ENCODE measurements at places on chromosomes 13 and 19. TPM values are rescaled to one million over a fixed set of nuclear protein-coding genes. Genes with fewer than 3 reads are reported as not detected.

- no peaks in the 10 kb centered on the region for H3K36me3 ChIP-seq
- H3K27ac ChIP-seq = no peak overlapping the region
- no peaks in the 10 kb centered on the region for H3K27me3 ChIP-seq
- no peaks in the 10 kb centered on the region for H3K4me1 ChIP-seq
Observed at GRCh38 chr13:87052731-87053130, 618.4 kb upstream of the SLITRK5 start.

GRCh38 chr13:94660695-94661326, 51.5 kb downstream of the SOX21 start:
- no peak for DNase-seq
- H3K36me3 ChIP-seq = no peaks in the 10 kb centered on the region
- no peaks in the 10 kb centered on the region for H3K4me1 ChIP-seq

DNA sequence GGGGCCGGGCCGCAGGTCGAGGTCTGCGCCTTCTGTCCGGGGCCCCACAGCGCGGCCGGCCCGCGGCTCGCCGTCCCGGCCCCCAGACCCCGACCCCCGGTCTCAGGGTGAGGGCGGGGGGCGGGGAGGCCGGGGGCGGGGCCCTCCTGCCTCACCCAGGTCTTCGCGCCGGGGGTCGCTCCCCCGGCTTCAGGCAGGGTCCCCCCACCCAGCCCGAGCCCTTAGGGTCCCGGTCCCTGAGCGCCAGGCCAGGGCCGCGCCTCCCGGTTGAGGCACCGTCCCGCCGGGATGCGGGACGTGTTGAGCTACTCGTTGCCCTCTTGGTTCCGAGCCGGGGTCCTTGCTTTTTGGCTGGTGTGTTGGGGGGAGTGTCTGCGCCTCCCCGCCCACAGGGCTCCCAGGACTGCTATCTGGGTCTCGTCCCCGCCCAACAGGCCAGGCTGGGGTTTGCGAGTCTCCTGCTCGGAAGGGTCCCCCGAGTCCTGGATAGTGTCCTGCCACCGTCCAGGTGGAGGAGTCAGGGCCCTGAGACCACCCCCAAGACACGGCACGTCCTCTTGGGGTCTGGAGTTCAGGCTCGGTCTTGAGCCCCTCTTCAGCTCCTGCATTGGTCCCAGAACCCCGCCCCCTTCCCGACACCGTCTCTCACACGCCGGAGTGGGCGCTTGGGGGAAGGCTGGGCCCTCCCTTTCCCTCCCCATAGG, 452 bp downstream of the PIAS4 start:
- DNase-seq = peak; percentile 69
- peak overlapping the region; percentile 93 for H3K4me3 ChIP-seq
- H3K27me3 ChIP-seq = no peaks in the 10 kb centered on the region
- peaks cover 2% of the 10 kb centered on the region for H3K36me3 ChIP-seq
- H3K4me1 ChIP-seq = peaks cover 33% of the 10 kb centered on the region
- H3K27ac ChIP-seq = peak overlapping the region; percentile 81

DNA sequence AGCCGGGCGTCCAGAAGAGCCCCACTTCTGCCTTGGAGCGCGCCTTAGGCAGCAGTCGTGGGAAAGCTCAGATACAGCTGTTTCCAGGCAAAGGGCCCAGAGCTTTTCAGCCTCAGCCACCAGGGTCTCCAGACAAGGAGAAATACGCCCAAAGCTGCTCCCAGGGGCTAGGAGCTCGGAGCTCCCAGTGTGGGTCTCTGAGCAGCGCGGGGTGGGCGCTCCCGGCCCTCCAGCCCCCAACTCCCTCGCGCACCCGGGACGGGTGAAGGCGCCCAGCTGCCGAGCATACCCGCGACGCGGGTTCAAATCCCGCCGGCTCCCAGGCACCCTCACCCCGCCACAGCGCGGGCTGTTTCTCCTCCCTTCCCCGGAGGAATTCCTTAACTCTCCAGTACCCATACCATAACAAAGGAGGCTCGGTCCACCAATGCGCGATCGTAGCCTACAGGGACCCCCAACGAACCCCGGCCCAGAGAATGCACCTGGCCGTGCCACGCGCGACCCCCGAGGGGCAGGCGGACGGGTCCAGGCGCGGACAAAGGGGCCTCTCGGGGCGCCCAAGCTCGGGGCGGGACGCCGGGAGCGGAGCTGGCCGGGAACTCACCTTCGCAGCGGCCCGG, 507 bp downstream of the COL4A1 start:
- peak overlapping the region; percentile 71 for H3K4me3 ChIP-seq
- H3K4me1 ChIP-seq = peaks cover 28% of the 10 kb centered on the region

- no peak overlapping the region for H3K4me3 ChIP-seq
- H3K27me3 ChIP-seq = no peaks in the 10 kb centered on the region
- H3K36me3 ChIP-seq = no peaks in the 10 kb centered on the region
- H3K27ac ChIP-seq = no peak overlapping the region
- DNase-seq = no peak
- H3K4me1 ChIP-seq = no peaks in the 10 kb centered on the region
Observed at GRCh38 chr19:40314656-40315055, 29.5 kb upstream of the AKT2 start.

GRCh38 chr13:25973576-25973975, 78.2 kb downstream of the SHISA2 start:
- H3K36me3 ChIP-seq = no peaks in the 10 kb centered on the region
- H3K4me1 ChIP-seq = no peaks in the 10 kb centered on the region
- no peak overlapping the region for H3K4me3 ChIP-seq
- DNase-seq = no peak
- H3K27ac ChIP-seq = no peak overlapping the region
- H3K27me3 ChIP-seq = no peaks in the 10 kb centered on the region

- H3K4me3 ChIP-seq = no peak overlapping the region
- peaks cover 7% of the 10 kb centered on the region for H3K4me1 ChIP-seq
- H3K27ac ChIP-seq = no peak overlapping the region
- no peak for DNase-seq
- H3K27me3 ChIP-seq = no peaks in the 10 kb centered on the region
Observed at GRCh38 chr19:35362261-35363000, 4.2 kb downstream of the FFAR3 start.

- no peak overlapping the region for H3K4me3 ChIP-seq
- H3K4me1 ChIP-seq = peaks cover 10% of the 10 kb centered on the region
- no peak for DNase-seq
- no peak overlapping the region for H3K27ac ChIP-seq
Observed at GRCh38 chr13:106507560-106508274, 27.7 kb downstream of the EFNB2 start.

GRCh38 chr13:25213715-25214114, 41.6 kb upstream of the AMER2 start:
- no peaks in the 10 kb centered on the region for H3K4me1 ChIP-seq
- no peak overlapping the region for H3K27ac ChIP-seq
- no peaks in the 10 kb centered on the region for H3K27me3 ChIP-seq
- no peak for DNase-seq
- no peaks in the 10 kb centered on the region for H3K36me3 ChIP-seq
- H3K4me3 ChIP-seq = no peak overlapping the region

GRCh38 chr13:51342706-51343105, 3.2 kb downstream of the SERPINE3 start:
- DNase-seq = no peak
- no peaks in the 10 kb centered on the region for H3K36me3 ChIP-seq
- H3K27ac ChIP-seq = no peak overlapping the region
- no peaks in the 10 kb centered on the region for H3K27me3 ChIP-seq

DNA sequence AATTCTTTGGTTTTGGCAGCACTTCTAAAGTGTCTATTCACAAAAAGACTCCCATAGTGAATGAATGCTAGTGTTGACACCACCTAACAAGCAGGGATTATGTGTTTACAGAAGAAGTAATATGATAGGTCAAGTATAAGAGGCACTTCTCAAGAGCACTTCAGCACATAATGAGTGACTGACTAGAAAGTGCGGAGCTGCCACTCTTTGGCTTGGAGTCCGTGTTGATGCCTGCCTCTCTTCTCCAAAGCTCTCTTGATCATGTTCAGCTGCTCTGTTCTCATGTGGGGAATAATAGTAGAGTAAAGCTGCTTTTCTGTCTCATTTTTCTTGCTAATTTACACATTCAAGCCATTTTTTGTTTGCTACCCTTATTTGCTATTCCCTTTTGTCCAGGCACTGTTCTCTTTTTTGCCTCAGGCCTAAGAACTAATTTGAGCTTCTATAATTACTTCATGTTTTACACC, 22.7 kb upstream of the MAB21L1 start:
- H3K36me3 ChIP-seq = no peaks in the 10 kb centered on the region
- no peaks in the 10 kb centered on the region for H3K4me1 ChIP-seq
- no peaks in the 10 kb centered on the region for H3K27me3 ChIP-seq
- DNase-seq = no peak

DNA sequence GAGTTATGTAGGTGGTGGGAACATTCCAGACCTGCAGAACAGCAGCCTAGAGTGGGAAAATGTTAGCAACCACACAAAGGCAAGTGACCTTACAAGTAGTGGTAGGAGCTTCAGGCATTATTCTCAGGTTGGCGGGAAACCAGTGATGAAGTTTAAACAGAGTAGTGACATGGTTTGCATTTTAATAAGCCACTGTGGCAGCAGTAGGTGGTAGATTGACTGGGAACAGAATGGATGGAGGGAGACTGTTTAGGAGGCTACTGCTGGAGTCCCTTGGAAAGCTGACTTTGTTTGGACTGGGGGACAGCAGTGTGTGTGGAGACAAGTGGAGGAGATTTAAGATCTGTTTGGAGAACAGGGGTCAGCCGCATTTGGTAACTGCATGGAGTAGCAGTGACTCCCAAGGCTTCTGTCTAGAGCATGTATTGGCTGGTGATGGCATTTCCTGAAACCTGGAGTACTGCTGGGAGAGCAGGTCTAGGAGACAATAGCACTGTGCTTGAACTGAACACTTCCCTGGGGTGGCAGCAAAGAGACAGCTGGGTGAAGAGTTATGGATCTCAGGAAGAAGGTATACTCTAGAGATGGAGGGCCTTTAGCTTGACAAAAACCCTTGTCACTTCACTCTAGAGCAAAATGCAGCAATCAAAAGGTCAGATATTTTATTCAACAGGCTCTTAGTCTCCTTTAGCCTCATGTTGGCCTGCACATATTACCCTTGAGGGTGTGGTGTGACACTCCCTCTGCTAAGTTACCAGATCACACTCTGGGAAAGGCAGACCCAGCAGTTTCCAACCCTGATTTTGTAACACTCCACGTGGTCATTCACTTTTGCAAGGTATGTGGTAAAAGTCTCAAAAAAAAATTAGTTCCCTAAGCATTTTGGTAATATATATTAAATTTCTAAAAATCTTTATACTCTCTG, 70.3 kb downstream of the DHRS12 start:
- no peak overlapping the region for H3K27ac ChIP-seq
- H3K27me3 ChIP-seq = no peaks in the 10 kb centered on the region
- H3K4me3 ChIP-seq = no peak overlapping the region
- H3K4me1 ChIP-seq = peaks cover 9% of the 10 kb centered on the region

GRCh38 chr13:108104736-108105135, 110.6 kb downstream of the LIG4 start:
- no peak overlapping the region for H3K27ac ChIP-seq
- DNase-seq = no peak
- no peaks in the 10 kb centered on the region for H3K4me1 ChIP-seq
- H3K36me3 ChIP-seq = no peaks in the 10 kb centered on the region

- DNase-seq = no peak
- no peak overlapping the region for H3K27ac ChIP-seq
- H3K36me3 ChIP-seq = peaks cover 70% of the 10 kb centered on the region
- no peak overlapping the region for H3K4me3 ChIP-seq
- H3K27me3 ChIP-seq = no peaks in the 10 kb centered on the region
- no peaks in the 10 kb centered on the region for H3K4me1 ChIP-seq
Observed at GRCh38 chr19:1223018-1223855, 14.6 kb downstream of the CBARP start.

- H3K27me3 ChIP-seq = no peaks in the 10 kb centered on the region
- peaks cover 8% of the 10 kb centered on the region for H3K4me1 ChIP-seq
- H3K36me3 ChIP-seq = no peaks in the 10 kb centered on the region
- no peak for DNase-seq
- peak overlapping the region; percentile 55 for H3K27ac ChIP-seq
Observed at GRCh38 chr13:44396701-44397580, 23.3 kb downstream of the SERP2 start.

DNA sequence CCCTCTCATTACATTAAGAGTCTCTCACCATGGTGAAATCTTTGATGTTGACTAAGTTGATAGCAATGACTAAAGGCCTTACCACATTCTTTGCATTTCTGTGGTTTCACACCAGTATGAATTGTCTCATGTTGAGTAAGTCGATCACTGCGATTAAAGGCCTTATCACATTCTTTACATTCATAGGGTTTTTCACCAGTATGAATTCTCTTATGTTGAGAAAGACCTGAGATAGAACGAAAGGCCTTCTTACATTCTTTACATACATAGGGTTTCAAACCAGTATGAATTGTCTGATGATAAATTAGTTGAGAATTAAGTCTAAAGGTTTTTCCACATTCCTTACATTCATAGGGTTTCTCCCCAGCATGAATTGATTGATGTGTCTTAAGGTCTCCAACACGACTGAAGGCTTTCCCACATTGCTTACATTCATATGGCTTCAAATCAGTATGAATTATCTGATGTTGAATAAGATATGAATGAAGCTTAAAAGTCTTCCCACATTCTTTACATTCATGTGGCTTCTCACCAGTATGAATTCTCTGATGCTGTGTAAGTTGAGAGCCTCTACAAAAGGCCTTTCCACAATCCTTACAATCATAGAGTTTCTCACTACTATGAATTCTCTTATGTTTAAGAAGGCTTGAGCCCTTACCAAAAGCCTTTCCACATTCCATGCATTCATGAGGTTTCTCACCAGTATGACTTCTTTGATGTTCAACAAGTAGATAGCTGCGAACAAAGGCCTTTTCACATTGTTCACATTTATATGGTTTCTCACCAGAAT, 45.6 kb downstream of the ZNF283 start:
- H3K27me3 ChIP-seq = no peaks in the 10 kb centered on the region
- DNase-seq = no peak
- no peaks in the 10 kb centered on the region for H3K4me1 ChIP-seq
- no peak overlapping the region for H3K27ac ChIP-seq

- H3K36me3 ChIP-seq = peaks cover 4% of the 10 kb centered on the region
- no peak overlapping the region for H3K27ac ChIP-seq
- H3K27me3 ChIP-seq = no peaks in the 10 kb centered on the region
- H3K4me3 ChIP-seq = no peak overlapping the region
- DNase-seq = no peak
Observed at GRCh38 chr19:19871932-19872331, 6.2 kb downstream of the ZNF253 start.

Gene ATP4A
- total RNA-seq = not detected

Gene PSG1
- not detected for total RNA-seq

Gene FCGBP
- 10.3 TPM for total RNA-seq

Gene MUC16
- total RNA-seq = 0.41 TPM

Gene ELAVL1
- 65.9 TPM for total RNA-seq

Gene ZNF835
- total RNA-seq = 3.0 TPM

Gene SMIM44
- total RNA-seq = not detected

Gene GPR108
- total RNA-seq = 81.2 TPM

Gene CEACAM6
- total RNA-seq = 732 TPM

Gene KCNN1
- not detected for total RNA-seq

Gene COL4A1
- total RNA-seq = 242 TPM

Gene GSX1
- total RNA-seq = not detected

Gene IL17D
- total RNA-seq = 3.8 TPM

Gene ZNF541
- 0.26 TPM for total RNA-seq

Gene LINGO3
- not detected for total RNA-seq

Gene KASH5
- 2.2 TPM for total RNA-seq

Gene PSG3
- not detected for total RNA-seq

Gene CGB8
- not detected for total RNA-seq
